Activated CD4-positive, alpha-beta memory T cell treated with anti-CD3 and anti-CD28 coated beads, Interleukin-2, amount 10 ng/mL, durations not matched to agents 7 days and 5 days (primary cell): ENCODE measurements at places on chromosomes 7 and 10. TPM values are rescaled to one million over a fixed set of nuclear protein-coding genes. Genes with fewer than 3 reads are reported as not detected.

NRAP gene
- total RNA-seq: not detected

EGFR gene
- not detected for total RNA-seq

RNF32 gene
- 4.1 TPM for total RNA-seq

GRCh38 chr10:130901311-130902165, 410.0 kb downstream of the TCERG1L start:
- no peaks in the 10 kb centered on the region for H3K27me3 ChIP-seq
- H3K36me3 ChIP-seq: no peaks in the 10 kb centered on the region
- H3K4me1 ChIP-seq: no peaks in the 10 kb centered on the region

DNA sequence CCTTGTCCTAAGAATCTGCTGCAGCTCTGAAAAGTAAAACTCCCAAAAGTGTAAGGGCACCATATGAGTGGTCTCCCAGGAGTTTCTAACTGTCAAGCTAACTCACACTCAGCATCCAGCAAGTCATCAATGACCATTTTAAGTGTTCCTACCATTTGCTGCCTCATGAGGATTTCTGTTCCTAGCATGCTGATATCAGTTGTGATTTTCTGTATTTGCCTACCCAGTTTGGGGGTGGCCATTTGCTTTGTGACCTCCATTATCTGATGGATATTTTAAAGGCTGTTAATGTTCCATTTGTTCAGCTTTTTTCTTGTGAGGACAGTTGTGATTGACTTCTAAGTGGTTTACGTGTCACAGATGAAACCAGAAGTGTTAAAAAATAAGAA, 2.9 kb downstream of the FAM24B start:
- H3K27me3 ChIP-seq: no peaks in the 10 kb centered on the region
- H3K27ac ChIP-seq: no peak overlapping the region
- peaks cover 49% of the 10 kb centered on the region for H3K36me3 ChIP-seq
- peaks cover 45% of the 10 kb centered on the region for H3K4me1 ChIP-seq
- no peak overlapping the region for H3K4me3 ChIP-seq

GRCh38 chr7:26151650-26151952, 397 bp upstream of the NFE2L3 start:
- H3K36me3 ChIP-seq: peaks cover 15% of the 10 kb centered on the region
- peaks cover 49% of the 10 kb centered on the region for H3K4me1 ChIP-seq
- H3K4me3 ChIP-seq: peak overlapping the region; percentile 89
